ENCODE measurements at places on chromosomes 1 and 21.

DNA sequence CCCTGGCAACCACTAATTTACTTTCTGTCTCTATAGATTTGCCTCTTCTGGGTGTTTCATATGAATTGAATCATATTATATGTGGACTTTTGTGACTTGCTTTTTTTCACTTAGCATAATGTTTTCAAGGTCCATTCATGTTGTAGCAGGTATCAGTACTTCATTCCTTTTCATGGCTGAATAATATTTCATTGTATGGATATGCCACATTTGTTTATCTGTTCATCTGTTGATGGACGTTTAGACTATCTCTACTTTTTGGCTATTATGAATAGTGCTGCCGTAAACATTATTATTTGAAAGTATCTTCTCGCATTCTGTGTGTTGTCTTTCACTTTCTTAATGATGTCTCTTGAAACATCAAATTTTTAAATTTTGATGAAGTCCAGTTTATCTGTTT is 32.8 kb upstream of the CD101 start:
- DNase-seq: no peak

DNA sequence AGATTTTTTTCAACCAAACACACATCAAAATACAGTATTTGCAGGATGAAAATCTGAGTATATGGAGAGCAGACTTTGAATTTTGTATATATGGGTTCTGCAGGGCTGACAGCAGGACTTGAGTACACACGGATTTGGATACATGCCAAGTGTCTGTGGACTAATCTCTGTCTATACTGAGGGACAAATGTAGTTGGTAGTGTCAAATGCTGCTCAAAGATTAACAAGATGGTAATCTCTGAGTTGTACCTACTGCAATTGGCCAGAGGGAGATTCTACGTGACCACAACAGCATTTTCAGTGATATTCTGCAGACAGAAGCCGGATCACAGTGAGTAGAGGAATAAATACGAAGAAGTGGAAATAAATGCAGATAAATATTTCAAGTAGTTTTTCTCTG is 43.4 kb downstream of the SHCBP1L start:
- DNase-seq: no peak

DNA sequence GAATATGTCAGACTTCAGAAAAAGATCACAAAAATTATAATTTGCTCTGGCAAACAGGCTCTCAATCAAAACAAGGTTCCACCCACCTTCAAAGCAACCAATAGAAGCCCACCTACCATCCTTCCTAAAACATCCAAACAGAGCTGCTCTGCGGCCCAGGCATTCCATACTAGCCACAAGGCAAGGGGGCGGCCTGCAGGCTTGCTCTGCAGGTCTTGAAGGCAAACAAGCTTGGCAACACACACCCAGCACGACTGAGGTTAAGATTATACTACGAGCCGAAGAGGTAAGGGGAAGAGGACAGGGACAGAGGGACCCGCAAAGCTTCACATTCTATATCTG is 207.3 kb downstream of the SLC45A1 start:
- DNase-seq: no peak

DNA sequence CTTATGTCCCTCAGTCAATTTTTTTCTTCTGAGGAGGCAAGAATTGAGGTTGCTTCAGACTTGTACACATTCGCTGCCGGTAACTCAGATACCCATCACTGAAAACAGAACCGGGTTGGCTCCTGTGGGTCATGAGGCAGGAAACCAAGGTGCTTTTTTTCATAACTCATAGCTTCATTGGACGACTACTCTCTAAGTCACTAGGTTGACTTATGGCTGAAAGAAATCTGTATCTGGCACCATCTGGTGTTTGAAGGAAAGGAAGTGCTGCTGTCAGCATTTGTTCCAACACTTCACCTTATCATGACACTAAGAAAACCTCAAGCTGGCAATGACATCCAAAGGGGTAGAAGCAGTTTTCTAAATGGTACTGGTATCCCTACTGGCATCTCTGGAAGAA is 82.3 kb downstream of the TBX19 start:
- no peak for DNase-seq

DNA sequence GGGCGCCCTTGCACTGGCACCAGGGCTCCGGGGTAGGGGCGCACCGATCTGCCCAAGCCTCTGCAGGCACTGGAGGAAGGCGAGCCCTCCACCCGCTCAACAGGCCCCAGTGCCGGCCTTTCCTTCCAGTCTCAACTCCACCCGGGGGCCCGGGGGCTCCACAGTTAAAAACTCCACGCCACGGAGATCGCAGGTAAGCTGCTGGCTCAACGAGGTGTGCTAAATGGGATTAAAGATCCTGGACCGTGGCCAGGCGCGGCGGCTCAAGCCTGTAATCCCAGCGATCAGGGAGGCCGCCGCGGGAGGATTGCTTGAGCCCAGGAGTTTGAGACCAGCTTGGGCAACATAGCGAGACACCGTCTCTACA is 536 bp downstream of the HSF2BP start:
- no peak for DNase-seq

- no peak for DNase-seq
Measured at GRCh38 chr21:40395732-40396131, 451.2 kb downstream of the DSCAM start.

DNA sequence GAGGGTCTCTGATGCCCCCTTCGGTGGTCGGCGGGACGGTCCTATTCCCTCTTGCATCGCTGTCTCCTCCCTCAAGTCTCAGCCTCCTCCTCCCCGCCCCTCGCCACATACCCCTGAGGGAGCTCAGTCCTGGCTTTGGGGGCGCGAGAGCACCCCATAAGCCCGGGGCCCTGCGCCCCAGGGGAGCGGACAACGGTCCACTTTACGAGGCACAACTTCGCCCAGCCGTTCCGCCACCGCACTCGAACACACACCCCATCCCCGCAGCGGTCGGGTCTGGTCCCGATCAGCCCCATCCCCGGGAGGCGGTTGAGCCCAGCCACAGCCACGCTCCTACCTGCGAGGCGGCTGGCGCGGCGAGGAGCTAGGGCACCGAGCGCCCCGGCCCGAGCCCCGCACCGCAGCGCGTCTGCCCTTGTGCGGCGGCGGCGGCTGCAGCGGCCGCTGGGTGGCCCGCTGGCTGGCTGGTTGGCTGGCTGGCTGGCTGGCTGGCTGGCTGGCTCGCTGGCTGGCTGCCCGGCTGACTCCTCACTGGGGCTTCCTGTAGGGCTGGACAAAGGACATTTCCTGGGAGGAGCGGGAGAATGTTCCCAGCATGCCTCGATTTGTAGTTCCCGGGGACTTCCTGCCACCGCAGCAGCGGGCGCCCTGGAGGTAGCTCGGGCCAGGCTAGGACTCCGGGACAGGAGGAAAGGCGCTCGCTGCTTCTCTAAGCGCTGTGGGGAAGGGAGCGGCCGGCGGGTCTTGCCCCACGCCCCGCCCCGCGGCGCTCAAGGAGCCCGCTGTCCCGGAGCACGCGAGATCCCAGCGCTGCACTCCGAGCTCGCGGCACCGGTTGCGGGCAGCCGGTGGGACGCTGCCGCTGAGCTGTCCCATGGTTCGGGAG is at the start of gene ZNF697:
Gene ZNF697 (minus strand): TSS at position 533 of the 886 bp plus-strand sequence. CDS start 22,166 bp downstream, outside the sequence.
- peak; percentile 69 for DNase-seq

DNA sequence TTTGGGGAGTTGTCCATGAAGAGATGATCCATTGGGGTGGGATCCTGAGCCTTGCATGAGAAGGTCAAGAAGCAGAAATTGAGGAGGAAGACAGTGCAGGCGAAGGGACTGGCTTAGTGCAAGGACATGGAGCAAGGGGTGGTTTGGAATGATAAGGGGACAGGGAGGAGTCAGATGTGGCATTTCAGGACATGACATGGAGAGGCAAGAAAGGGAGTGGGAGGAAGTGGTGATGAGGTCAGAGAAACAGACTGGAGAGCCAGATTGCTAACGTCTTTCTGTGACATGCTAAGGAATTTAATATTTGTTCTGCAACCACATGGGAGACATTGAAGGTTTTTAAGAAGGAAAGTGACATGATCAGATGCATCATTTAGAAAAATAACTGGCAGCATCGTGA is 346.8 kb upstream of the FMN2 start:
- no peak for DNase-seq

DNA sequence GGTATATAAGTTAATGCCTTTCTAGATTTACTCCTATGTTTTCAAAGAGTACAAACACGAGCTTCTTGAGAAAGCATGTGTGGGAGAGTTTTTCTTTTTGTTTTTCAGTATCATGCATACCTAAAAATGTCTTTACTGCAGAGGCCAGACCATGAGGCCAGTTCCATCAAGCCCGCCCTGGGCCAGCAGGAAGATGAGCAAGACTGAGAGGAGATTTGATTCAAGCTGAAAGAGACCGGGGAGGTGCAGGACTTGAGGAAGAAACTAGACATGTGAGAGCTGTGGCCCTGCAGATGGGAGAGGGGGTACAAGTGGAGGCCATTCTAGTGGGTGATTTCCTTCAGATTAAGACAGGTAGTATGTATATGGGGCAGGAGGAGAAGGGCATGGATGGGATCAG is 33.4 kb upstream of the NTPCR start:
- no peak for DNase-seq

- DNase-seq: no peak
Measured at GRCh38 chr1:15201221-15201620, 45.8 kb upstream of the FHAD1 start.

DNA sequence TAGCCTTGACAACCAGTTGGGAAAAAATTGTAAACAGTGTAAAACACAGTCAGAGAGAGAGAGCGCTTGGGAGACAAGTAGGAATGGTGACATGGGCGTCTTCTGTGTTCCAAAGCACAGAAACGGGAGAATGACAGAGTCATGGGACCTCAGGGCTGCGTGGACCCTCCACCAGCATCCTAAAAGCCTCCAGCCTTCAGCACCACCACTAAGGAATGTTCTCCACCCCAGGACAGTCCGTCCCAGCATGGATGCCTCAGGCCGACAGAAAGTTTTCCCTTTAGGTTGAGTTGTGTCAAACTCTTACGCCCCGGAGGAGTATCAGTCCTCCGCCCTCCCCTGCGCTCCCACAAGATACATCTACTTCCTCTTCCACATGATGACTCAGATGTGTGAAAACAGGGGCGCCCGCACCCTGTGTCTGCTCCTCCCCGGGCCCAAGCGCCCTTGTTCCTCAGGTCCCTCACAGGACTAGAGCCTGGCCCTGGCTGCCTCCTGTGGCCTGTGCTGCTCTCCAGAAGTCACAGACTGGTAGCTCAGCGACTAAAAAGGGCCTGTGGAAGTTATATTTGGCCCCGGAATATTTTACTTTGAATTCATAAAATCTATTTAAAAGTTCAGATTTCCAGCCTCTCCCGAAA is 63.9 kb upstream of the EFHD2 start:
- DNase-seq: no peak

DNA sequence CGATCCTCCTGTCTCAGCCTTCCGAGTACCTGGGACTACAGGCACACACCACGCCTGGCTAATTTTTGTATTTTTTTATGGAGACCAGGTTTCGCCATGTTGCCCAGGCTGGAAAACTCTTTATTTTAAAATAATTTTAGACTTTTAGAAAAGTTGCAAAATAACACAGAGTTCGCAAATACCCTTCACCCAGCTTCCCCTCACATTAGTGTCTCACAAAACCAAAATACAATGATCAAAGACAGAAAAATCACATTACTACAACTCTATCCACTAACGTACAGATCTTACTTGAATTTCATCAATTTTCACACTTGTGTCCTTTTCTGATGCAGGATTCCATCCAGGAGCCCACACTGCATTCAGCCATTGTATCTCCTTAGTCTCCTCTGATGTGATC is 58.8 kb upstream of the ERRFI1 start:
- DNase-seq: no peak

- no peak for DNase-seq
Measured at GRCh38 chr1:33097137-33097611, 16.2 kb downstream of the AZIN2 start.
